ENCODE measurements at places on chromosomes 12 and 14.

- DNase-seq, result no peak
Measured at GRCh38 chr12:89700191-89700810, 8.3 kb downstream of the ATP2B1 start.

DNA sequence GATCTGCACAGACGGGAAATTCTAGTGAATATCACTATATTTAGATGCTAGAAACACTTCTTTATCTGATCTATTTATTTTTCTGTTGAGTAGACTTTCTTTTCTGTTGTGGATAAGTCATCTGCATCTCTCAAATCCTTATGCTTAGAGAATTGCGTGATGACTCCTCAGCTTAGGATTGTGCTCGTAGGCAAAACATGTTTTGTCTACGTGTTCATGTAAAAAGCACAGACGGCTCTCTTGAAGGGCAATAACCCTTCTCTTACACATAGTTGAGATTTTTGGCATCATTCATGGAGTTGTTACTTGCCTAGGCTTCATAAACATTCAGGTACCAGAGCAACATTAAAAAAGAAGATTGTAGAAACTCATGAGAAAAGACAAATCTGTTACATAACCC, 18.6 kb downstream of the PPFIBP1 start:
- no peak for DNase-seq

DNA sequence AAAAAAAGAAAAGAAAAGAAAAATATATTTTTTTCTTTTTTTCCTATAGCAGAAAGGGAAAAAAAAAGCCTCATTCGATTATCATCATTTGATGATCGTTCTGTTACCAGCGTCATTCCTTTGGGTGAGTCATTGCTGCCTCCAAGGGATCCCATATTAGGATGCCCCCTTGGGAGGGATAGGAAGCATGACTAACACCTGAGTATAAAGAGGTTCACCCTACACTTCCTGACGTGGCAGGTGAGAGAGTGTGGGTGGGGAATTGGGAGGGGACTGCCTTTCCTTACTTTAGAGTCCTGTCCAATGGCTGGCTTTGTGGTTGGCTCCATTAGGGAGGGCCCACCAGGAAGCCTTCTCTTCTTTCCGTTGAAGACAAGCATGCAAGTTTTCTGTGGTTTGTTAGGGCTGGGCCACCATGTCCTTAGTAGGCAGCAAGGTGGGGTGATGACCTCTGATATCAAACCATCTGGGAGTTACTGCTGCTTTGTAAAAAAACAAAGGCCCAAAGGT, 56.1 kb upstream of the FUT8 start:
- no peak for DNase-seq

GRCh38 chr12:106135075-106135474, 3.7 kb downstream of the NUAK1 start:
- DNase-seq, result no peak

- no peak for DNase-seq
Measured at GRCh38 chr12:4032924-4033615, 159.9 kb upstream of the PARP11 start.

All from DND-41 (cell line).